ENCODE measurements at places on chromosomes 5 and 9.
A peak's percentile ranks its signal among the peaks of the same experiment; 100 is the strongest.

- DNase-seq = no peak
Measured at GRCh38 chr9:86557063-86557766, 203.0 kb upstream of the TUT7 start.

DNA sequence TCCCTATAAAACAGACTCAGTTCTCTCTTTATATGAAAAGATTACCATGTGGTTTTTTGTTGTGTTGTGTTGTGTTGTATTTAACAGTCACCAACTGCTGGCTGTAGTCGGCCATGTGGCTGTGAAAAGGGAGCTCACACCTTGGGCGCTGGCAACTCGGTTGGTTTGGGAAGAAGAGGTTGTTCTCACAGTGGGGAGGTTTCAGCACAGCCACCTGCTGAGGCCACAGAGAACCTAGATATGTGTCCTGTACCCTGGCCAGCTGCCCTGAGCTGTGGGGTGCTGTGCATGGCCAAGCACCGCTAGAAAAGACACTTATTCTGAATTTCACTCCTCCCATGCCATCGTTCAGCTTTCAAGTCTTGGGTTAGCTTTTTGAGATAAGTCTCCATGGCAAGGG lies 58.8 kb downstream of the SYK start:
- DNase-seq = no peak

- DNase-seq = no peak
Measured at GRCh38 chr5:157671592-157672330, 428 bp downstream of the C5orf52 start.

- no peak for DNase-seq
Measured at GRCh38 chr9:88725300-88726019, 190.5 kb downstream of the NXNL2 start.

DNA sequence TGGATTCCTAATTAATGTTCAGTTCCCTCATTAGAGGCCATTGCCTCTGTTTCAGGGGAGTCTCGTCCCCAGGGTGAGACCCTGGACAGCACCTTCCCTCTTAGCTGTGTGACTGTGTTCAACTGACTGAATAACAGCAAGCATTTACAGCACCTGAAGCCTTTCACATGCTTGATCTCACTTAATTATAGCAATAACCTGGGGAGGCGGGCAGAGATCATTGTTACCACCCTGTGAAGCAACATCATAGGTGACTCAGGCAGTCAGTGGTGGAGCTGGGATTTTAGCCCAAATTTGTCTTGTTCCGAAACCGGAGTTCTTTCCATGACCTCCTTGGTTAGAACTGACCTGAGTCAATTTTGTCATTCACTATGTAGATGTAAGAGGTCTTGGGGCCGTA lies 105.2 kb upstream of the RAD23B start:
- no peak for DNase-seq

DNA sequence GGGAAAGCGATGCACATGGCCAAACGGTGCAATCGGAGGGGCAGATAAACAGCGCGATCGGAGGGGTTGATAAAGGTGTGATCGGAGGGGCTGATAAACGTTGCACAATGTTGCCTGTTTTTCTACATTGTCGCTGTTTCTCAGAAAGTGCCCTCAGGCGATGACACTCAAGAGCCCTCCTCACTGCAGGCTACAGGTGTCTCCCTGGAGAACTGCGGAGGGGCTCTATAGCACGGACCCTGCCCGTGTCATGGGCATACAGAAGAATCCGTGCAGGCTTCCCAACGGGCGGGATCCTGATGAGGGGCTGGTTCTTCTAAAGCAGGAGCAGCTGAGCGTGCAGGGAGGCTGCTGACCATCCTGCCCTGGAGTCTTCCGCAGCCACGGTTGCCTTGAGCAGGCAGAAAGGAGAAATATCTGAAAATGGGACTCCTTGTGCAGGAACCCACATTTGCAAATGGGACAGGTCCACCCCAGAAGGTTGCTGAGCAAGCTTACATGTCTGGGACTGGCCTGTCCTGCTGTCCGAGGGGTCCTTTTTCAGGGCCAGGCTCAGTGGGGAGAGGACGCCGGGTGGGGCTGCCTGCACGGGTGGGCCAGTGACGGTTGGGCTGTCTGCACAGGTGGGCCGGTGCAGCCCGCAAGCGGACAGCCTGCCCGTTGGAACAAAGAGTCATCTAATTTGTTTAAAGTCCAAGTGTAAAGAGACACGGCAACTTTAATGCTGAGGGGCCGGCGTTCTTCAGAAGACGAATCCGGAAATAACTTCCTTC lies 25.1 kb upstream of the LPCAT1 start:
- DNase-seq = no peak

DNA sequence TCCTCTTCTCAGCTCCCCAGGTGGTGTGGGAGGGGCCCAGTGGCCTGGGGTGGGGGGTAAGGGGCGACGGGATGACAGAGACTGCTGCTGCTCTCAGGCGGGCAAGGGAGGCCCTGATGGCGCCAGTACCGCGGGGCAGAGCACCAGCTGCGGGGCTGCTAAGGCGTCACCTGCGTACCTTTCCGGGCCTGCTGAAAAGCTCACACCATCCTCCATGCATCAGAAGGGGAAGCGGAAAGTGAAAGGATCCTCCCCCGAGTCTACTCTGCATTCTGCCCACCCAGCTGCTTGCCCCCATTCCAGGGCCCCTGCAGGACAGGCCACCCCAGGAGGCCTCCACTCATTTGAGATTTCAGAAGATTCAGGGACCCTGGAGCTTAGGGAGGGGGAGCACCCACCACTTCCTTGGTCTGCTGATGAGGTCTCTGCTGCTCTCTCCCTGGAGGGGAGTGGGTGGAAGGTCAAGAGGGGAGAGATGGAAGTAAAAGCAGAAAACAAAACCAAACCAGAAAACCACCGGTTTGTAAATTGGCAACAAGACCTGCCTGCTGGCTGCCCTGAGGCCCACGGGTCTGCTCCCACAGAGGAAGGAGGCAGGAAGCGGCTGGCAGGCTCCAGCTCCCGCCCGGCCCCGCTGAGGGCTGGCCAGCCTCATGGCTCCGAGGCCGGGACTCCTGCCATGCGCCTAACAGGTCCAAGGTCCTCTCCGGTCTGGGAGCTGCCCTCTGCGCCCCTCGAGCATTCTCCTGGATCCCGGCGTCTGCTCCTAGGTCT lies 33.6 kb downstream of the PRRT1B start:
- no peak for DNase-seq

DNA sequence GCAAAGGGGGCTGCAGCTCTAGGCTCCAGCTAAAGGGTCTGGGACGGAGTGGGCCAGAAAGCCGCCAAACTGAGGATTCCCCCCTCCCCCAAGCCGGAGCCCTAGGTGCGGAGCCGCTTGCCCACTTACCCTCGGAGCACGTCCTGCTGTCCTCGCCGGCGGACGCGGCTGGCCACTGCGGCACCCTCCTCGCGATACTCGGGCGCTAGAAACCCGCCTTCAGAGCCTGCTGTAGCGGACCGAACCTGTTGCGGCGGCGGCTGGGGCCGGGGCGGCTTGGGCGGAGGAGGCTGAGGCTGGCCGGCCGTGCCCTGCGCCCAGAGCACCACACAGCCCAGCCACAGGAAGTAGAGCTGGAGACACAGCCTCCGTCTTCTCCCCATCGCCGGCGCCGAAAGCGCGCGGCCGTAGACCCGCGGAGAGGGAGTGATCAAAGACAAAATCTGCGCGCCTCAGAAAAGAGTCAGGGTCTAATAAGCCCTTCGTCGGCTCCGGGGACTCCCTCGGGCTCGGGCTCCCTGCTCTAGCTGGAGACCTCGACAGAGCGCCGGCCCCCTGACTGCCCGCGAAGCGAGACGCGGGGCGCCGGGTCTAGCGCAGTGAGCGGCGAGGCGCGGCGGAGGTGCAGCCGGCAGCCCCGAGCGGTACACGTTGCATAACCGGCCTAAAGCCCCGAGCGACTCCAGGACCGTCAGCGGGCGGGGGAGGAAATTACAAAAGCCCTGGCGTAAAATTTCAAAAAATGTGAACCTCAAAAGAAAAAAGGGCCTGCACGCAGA lies 635 bp downstream of the FBN2 start:
- no peak for DNase-seq

DNA sequence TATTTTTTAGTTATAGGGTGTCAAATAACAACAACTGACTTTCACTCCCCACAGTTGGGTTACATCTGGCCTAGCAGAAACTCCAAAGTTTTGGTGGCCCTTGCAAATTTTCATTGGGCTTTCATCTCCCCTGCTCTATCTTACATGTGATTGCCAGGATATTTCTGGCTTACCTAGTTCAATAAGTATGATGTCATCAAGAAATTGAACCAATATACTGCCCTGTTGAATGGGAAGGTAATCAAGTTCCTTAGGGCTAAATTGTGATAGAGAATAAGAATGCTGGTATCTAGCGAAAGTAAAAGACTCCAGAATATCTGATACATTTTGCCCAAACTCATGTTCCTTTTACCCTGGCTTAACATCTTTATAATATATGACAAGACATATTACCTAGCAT lies 17.0 kb upstream of the ICE1 start:
- no peak for DNase-seq

DNA sequence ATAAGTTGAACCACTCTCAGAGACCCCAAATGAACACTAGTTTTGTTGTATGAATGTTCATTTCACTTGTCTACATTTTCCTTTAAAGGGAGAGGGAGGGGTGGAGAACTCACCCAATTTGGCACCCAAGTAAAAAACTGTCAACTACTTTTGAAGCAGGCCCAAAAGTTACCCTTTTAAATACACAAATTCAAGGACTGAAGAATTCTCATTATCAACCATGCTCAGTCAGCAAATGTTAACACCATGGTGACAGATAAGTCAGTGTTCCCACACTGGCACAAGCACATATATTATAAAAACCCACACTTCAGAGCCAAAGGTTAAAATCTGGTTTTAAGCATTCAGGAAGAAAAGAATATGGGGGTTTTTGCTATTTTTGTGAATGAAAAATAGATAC lies 31.6 kb downstream of the CSNK1A1 start:
- DNase-seq = no peak

- DNase-seq = no peak
Measured at GRCh38 chr5:135565266-135565665, 13.5 kb downstream of the CXCL14 start.

GRCh38 chr5:169980418-169981053 lies at the start of gene INSYN2B:
Gene INSYN2B (minus strand): TSS chr5:169980495. CDS start chr5:169883898, 96,597 bp downstream.
- peak; percentile 48 for DNase-seq

DNA sequence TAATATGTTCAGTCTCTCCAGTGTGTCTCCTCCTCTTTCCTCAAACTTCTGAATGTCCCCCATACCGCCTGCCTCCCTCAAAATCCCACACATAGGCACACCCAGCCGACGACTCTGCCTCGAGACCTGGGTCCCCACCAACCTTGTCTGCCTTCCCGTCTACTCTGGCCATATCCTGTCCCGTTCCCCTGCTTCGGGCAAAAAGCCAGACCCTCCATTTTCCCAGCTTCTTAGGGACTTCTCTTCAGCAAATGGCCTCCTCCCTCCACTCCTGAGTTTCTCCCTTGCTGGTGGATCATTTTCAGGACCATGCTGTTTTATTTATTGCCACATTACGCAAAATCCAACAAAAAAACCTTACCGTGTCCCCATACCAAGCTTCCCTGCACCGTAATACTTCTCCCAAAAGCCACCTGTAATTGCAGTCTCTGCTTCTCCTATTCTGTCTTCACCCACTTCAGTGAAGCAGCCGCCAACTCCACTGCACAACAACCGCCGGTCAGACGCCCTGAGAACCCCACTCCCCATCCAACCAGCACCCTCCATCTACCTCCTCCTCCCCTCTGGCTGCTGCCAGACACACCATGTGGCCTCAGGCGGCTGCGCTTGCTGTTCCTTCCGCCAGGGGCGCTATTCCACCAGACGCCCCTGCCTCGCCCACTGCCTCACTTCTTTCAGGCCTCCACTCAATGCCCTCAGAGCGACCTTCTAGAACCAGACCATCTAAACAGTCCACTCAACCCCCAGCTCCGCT lies 117.0 kb downstream of the TRPM6 start:
- no peak for DNase-seq

DNA sequence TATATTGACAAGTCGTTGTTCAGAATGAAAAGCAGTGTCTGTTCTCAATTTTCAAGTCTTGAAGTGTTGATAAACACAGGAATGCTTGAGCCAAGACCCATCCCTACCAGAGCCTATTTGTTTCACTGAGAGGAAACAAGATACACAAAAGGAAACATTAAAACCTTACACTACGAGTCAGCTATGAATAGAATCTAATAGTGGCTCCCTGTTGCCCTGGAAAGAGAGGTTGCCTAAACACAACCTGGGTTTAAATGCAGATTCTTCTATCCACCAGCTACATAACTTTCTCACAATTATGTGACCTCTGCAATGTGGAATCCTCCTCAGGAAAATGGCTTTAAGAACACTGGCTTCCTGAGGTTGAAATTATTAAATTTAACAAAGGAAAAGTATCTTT lies 29.1 kb upstream of the BNC2 start:
- DNase-seq = no peak

GRCh38 chr9:85200726-85201404 lies 531.3 kb downstream of the NTRK2 start:
- DNase-seq = no peak

DNA sequence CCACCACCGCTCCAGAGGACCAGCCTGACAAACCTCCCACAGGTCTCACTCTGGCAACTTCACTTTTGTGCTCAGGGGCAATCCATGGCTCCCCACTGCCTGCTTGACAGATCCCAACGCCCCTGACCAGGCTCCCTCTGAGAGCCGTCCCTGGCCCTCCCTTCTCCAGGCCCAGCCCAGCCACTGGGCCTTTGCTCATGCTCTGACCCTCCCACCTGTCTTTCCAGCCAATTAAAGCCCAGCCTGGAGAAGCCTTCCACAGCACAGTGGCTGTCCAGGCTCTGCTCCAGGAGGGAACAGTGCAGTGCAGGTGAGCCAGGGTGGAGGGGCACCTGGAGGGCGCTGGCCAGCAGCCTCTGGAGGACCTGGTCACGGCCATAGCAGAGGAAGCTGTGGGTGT lies 3.3 kb downstream of the ENTPD2 start:
- no peak for DNase-seq
